ENCODE measurements at places on chromosomes 2 and 18. TPM values are rescaled to one million over a fixed set of nuclear protein-coding genes. Genes with fewer than 3 reads are reported as not detected.

HOXD1 gene
- not detected for polyA plus RNA-seq

MAB21L4 gene
- polyA plus RNA-seq: not detected

SLC39A10 gene
- polyA plus RNA-seq: 61.3 TPM

MRPL19 gene
- polyA plus RNA-seq: 60.8 TPM

ZNF516 gene
- polyA plus RNA-seq: 17.0 TPM

FBLN7 gene
- polyA plus RNA-seq: 2.8 TPM

HNMT gene
- 5.0 TPM for polyA plus RNA-seq

ARL4C gene
- polyA plus RNA-seq: 12.1 TPM

CELF4 gene
- polyA plus RNA-seq: 2.1 TPM

C1QL2 gene
- not detected for polyA plus RNA-seq

Data from cardiac muscle cell (in vitro differentiated cells and primary cell).